ENCODE measurements at places on chromosomes 2 and 18.

DNA sequence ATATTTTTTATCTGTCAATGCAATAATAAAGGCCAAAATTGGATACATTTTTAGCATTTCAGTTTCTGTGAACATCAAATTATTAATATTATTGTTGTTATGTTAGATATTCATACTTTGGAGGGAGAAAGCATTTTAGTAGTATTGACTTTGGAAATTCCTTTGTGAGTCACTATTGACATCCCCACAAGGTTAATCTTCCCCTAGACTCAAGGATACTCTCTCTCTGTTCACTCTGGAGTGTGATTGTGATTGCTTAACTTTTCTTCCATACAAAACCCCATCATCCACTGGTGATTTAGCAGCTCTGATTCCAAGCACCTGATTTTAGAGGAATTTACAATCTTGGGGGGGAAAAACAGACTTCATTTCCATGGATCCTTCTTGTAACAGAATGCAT, 352.0 kb downstream of the THSD7B start:
- DNase-seq = peak; percentile 4

GRCh38 chr2:195572895-195573683, 83.9 kb upstream of the SLC39A10 start:
- DNase-seq = no peak

DNA sequence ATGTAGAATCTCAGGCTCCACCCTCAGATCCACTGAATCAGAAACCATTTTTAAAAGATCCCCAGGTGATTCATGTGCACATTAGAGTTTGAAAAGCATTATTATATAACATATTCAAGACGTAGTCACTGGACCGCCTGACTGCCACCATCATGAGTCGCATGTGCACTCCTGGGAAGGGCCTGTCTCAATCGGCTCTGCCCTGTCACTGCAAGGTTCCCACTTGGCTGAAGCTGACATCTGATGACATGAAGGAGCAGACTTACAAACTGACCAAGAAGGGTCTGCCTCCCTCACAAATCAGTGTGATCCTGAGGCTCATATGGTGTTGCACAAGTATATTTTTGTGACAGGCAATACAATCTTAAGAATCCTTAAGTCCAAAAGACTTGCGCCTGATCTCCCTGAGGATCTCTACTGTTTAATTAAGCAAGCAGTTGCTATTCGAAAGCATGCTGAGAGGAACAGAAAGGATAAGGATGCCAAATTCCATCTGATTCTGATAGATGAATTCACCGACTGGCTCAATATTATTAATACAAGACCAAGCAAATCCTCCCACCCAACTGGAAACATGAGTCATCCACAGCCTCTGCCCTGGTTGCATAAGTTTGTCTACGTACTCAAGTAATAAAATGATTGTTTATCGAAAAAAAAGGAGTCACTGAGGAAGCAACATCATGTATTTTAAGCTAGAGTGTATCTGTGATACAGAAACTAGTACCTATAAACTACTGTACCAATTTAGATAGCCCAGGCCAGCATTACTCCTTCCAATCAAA, 26.2 kb downstream of the ATAD2B start:
- peak; percentile 67 for DNase-seq

DNA sequence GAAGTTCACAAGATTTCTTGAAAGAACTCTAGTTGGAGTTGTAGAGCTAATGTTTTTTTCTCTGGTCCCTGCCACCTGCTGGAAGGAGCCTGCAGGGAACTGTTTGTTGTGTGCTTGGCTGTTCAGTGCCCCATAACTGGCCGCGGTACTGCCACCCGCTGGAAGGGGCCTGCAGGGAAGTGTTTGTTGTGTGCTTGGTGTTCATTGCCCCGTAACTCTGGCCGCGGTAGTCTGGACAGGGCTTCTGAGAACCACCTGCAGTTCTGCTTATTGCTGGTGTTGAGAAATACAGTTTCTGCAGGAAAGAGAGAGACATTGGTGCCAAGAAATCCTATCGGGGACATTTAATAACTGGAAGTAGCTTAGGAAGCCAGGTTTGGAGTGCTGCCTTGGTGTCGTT, 58.1 kb downstream of the AGAP1 start:
- no peak for DNase-seq

GRCh38 chr2:127422559-127423477, 4.6 kb downstream of the PROC start:
- no peak for DNase-seq

GRCh38 chr2:76613330-76613729, 902.6 kb upstream of the GCFC2 start:
- DNase-seq = no peak

- no peak for DNase-seq
Observed at GRCh38 chr18:10949655-10950054, 199.7 kb downstream of the PIEZO2 start.

DNA sequence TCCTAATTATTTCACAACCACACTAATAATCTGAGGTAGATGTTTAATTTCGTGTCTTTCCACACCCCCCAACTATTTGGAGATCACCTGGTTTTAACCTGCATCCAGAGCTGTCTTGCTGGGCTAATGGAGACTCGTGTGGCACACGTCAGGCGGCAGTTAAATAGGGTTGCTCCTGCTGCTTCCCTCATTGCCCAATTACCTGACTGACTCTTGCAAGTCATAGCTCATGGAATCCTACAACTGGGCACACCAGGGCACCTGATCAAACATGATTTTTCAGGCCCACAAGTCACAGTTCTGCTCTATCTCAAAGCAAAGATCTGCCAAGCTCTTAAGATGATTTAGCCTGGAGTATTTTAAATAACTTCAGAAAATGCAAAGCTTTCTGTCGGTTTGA, 1430.4 kb upstream of the ACVR2A start:
- no peak for DNase-seq

DNA sequence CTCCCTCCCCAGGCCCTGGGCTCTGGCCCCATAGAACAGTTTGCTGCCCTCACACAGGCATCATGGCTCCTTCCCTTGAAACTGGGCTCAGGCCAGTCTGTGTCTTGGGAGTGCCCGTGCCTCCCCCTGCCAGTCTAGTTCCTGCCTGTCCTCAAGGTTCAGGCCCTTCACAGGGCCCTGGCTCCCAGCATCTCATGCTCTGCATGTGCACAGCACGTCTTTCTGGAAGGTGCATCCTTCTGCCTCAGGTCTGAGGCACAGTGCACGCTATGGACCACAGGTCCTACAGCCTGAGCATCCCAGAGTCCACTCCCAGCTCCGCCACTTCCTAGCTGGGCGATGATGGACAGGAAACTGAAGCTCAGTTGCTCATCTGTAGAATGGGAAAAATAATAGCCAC, 35.6 kb upstream of the FOSL2 start:
- no peak for DNase-seq

DNA sequence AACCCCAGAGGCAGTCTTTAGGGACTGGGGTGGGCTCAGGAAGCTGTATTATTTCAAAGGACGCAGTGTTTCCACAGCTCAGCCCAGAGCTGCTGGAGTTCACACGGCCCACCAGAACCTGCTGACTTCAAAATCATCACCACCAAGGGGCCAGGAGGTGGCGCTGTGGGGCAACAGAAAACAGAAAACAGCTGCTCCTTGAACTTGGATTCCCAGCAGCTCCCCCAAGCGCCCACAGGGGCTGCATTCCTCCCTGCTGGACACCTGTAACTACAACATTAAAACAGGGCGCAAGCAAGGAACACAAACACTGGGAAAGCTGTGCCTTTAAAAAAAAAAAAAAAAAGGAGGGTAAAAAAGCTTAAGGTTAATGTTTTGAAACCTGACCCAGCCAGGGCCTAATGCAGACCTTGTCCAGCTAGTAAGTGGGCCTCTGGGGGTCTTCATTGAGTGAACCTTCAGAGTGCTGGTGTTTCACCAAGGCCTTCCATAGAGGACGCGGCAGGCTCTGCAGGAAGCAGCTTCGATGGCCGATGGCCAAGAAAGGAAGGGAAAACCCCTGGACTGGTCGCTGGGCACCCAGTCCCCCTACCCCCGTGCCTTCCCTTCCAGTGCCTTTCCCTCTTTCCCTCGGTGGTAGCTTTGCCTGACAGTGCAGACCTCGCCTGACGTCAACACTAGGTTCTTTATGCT, 25.9 kb downstream of the MLPH start:
- peak; percentile 58 for DNase-seq

DNA sequence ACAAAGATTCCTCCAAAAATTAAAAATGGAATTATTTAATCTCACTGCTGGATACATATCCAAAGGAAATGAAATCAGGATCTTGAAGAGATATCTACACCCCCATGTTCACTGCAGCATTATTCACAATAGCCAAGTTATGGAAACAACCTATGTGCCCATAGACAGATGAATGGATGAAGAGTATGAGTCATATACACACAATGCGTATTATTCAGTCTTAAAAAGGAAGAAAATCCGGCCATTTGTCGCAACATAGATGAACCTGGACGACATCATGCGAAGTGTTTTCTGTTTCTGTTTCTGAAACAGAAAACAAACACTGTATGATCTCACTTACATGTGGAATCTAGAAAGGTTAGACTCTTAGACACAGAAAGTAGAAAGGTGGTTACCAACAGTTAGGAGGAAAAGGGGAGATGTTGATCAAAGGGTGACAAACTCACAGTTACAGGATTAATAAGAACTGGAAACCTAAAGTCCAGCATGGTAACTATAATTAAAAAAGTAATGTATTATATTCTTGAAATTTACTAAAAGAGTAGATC, 87.8 kb upstream of the ERBB4 start:
- DNase-seq = no peak

GRCh38 chr2:48415836-48416515, 114.0 kb upstream of the STON1 start:
- DNase-seq = no peak

- DNase-seq = no peak
Observed at GRCh38 chr2:149827585-149828126, 240.1 kb upstream of the MMADHC start.

GRCh38 chr18:13550418-13551304, 175.7 kb downstream of the FAM210A start:
- no peak for DNase-seq

DNA sequence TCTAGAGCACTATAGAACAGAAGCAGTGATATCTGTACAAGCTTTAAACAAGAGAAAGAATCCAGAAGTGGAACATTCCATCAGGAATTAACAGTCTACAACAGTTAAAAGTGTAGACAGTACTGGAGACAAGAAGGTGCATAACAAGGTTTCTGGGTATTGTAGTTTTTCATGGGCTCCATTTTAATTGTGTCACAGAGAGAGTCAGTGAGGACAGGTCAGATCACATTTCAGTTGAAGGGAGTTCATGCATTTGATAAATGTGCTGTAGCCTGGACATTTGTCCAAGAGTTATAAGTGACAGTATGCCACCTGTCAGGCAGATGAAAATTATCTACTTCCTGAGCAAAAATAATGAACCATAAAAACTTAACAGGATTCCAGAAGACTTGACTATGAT, 328.6 kb downstream of the CNTNAP5 start:
- DNase-seq = no peak

DNA sequence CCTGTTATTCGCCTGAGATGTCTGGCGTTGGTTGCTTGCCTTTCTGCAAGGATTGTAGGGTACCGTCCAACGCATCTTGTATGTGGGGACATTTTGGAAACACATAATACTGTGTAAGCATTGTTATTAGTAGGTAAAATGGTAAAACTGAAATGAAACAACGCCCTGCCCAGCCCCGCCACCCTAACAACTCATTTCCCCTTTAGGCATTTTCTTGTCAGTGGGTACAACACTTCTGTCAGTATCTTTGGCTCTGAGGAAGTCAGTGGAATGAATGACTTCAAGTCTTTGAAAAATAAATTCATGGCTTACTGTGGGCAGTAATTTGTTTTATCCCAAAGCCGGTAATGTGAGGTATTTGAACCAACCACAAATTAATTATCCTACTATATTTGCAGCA, 86.0 kb downstream of the FMNL2 start:
- no peak for DNase-seq

DNA sequence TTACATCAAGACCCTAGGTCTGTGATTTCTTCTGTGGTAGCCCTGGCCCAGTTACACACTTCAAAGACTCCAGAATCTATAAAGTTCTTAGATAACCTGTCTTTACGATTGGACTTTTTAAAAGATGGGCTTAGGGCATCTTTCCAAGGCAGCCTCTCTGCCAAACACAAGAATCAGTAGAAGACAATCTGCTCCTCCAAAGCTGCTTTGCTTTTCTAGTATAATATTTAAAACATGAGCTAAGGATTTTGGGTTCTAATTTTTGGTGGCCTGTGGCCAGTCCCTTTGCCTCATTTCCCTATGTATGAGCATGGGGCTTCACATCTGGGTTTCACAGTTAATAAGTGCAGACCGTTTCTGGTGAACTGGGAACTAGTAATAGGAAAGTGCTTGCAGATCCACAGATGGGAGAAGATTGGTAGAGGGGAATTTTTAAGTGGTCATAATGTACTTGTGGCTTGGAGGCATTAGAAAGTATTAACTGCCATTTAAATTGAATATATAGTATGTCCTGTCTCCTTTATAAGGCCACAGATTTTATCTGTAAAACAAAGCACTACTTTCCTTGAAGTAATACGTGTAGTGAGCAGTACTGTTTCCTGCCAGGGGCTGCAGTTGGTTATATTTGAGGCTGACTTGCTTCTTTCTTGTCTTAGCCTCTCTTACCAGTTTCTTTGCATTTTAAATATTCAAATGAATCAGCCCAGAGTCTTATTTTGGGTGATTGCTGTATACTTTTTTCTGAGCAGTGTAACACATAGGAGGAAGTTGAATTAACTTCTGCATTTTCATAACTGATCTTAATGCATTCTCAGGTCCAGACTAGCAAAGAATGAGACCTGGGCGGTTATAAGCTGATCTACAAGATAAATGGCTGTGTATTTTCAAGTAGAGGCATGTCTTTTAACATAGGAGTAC, 1.5 kb downstream of the ARPC2 start:
- no peak for DNase-seq

GRCh38 chr2:19947184-19947940, 42.5 kb downstream of the WDR35 start:
- no peak for DNase-seq

- DNase-seq = no peak
Observed at GRCh38 chr2:203195331-203196036, 43.3 kb upstream of the CYP20A1 start.

- no peak for DNase-seq
Observed at GRCh38 chr18:9570255-9570654, 44.1 kb downstream of the PPP4R1 start.

DNA sequence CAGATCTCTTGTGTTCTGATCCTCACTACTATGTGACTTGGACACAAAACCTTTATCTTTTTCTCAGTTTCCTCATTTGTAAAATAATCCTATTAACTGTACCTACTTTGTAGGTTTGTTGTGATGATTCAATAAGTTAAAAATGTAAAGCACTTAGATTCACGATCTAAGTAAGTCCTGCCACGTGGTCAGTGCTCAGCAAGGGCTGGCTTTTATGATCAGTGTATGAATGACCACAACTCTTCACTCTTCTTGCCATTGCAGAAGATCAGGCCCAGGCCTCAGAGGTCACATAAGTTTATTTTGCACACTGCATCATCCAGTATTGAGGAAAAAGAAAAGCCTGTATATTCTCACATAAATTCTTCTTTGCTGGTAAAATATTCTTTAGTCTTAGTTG, 1192.5 kb upstream of the ACVR2A start:
- no peak for DNase-seq

GRCh38 chr2:141323571-141323970, 807.2 kb downstream of the LRP1B start:
- no peak for DNase-seq
